ENCODE measurements at places on chromosomes 6 and 20.

DNA sequence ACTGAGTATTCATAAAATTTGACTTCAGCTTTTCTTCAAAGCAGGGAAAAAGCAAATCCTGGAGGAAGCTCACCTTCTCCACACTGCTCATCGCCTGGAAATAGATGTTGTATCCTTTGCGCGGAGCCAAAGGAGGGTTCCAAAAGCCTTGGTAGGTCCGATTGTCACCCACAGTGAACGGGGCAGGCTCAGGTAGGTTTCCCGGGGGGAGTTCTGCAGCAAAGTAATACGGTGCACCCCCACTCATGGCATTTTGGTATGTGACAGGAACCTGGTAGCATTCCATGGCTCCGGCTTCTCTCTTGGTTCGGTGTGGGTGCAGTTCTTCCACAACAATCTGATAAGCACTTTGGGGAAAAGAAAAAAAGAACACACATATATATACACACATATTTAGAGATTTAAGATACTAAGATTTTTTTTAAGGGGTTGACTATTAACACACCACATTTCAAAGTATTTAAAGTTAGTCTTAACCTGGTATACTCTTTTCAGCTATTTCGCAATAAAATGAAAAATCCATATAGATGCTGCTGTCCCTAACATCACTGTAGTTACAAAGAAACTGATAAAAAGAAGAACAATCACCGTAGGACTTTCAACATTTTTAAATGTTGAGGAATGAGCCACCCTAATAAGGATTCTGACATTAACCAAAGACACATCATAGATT lies 166.7 kb upstream of the THEMIS start:
- no peak for DNase-seq

DNA sequence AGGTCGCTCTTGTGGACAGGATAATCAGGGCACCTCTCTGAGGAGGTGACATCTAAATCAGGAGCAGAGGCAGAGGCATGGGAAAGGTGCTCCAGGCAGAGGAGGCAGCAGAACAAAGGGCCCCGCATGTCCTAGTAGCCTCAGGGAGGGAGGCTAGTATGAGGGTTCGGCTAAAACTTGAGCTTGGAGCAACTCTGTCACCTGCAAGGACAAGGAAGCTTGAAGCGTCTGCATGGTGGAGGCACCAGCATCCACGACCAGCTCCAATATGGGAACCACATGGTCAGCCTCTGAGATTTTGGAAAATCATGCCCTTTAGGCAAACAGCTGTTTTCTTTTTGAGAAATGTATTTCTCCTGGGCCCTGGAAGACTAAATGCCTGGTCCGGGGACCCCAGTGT lies 13.0 kb upstream of the MPC1 start:
- DNase-seq = no peak

- no peak for DNase-seq
These were observed 43.7 kb downstream of the TOP1 start for GRCh38 chr20:41072190-41072863.

DNA sequence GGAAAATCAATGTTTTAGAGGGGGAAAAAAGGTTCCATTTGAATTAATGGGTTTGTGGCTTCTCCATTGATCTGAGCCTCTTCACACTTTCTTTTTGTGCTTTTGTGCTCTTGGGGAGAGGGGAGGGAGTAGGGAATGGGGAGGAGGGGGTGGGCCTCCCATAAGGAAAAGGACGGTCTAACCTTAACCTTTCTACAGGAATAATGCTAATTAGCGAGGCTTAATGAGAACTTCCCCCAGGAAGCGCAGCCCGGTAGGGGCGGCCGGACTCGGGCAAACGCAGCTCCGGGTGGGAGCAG lies 103.0 kb downstream of the NOL4L start:
- DNase-seq = no peak
